ENCODE measurements at places on chromosomes 7 and 10. TPM values are rescaled to one million over a fixed set of nuclear protein-coding genes. Genes with fewer than 3 reads are reported as not detected.

GPR85 gene
- 0.35 TPM for total RNA-seq

CALML5 gene
- not detected for total RNA-seq

MOGAT3 gene
- not detected for total RNA-seq

HOXA10 gene
- not detected for total RNA-seq

ADRB1 gene
- total RNA-seq: not detected

PAX4 gene
- total RNA-seq: not detected

FZD8 gene
- 11.7 TPM for total RNA-seq

NRBF2 gene
- total RNA-seq: 20.5 TPM

NME8 gene
- not detected for total RNA-seq

ZC3HAV1 gene
- total RNA-seq: 22.1 TPM

ARHGEF35 gene
- 0.60 TPM for total RNA-seq

OR2A1 gene
- not detected for total RNA-seq

CYP3A4 gene
- total RNA-seq: not detected

TMEM130 gene
- under 0.01 TPM for total RNA-seq

ZP3 gene
- 6.5 TPM for total RNA-seq

HYAL4 gene
- total RNA-seq: not detected

HEPACAM2 gene
- total RNA-seq: not detected

ITGA8 gene
- total RNA-seq: 0.94 TPM

STAG3 gene
- 0.23 TPM for total RNA-seq

OR2A5 gene
- total RNA-seq: not detected

NPY4R2 gene
- total RNA-seq: 0.47 TPM

CALD1 gene
- 272 TPM for total RNA-seq

ECHDC3 gene
- total RNA-seq: 18.7 TPM

ATP5MK gene
- 255 TPM for total RNA-seq

SLC4A2 gene
- 200 TPM for total RNA-seq

OR13A1 gene
- total RNA-seq: not detected

CTBP2 gene
- total RNA-seq: 36.8 TPM

FUOM gene
- total RNA-seq: 12.6 TPM

OR2AE1 gene
- not detected for total RNA-seq

VWA2 gene
- total RNA-seq: not detected
